Mucosa of descending colon (tissue), 3 donors: ENCODE measurements at places on chromosomes 5 and 9. TPM values are rescaled to one million over a fixed set of nuclear protein-coding genes. Genes with fewer than 3 reads are reported as not detected.

DNA sequence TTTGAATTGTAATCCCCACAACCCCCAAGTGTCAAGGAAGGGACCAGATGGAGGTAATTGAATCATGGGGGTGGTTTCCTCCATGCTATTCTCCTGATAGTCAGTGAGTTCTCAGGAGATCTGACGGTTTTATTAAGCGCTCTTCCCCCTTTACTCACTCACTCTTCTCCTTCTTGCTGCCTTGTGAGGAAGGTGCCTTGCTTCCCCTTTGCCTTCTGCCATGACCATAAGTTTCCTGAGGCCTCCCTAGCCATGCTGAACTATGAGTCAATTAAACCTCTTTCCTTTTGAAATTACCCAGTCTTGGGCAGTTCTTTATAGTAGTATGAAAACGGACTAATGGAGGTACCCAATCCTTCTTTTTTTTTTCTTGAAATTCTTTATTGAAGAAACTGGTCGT lies 2.2 kb upstream of the CEP120 start:
- DNase-seq = no peak

DNA sequence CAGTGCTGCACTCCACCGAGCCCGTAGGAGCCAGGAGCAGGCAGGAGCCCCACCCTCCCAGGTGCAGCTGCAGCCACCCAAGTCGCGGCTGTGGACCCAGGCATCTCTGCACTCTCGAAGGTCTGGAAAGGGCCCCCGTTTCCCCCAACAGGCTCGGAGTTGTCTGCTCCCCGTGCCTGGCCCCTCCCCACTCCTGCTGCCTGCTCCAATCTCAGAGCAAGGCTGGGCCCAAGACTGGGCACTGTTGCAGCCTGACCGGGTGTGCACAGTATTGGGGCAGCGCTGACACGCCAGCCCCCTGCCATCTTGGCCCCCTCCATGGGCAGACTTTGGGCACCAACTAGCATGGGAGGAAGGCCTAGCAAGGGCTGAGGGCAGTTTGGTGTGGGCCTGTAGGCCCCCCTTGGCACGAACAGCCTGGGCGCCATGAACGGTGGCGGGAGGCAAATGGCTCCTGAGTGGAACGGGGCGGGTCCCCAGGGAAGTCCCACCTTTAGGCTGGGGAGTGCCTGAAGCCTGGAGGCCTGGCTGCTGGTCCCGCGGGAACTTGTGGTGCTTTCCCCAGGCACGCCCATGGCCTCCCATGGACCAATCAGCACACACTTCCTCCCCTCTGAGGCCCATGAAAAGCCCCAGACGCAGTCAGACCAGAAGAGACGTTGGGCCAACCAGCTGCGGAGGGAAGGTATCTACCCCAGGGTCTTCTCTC lies 60.4 kb downstream of the PSAT1 start:
- DNase-seq = no peak

- peak; percentile 75 for DNase-seq
These were observed 998.8 kb downstream of the MAT2B start for GRCh38 chr5:164504141-164504772.

The ZBTB26 gene
- total RNA-seq = 5.0 TPM

- no peak for DNase-seq
These were observed 882.6 kb downstream of the PTPRD start for GRCh38 chr9:9730174-9730573.

- DNase-seq = no peak
These were observed 27.9 kb downstream of the CDKN2A start for GRCh38 chr9:21966140-21966851.

GRCh38 chr9:134838651-134839454 lies 41.8 kb upstream of the FCN2 start:
- DNase-seq = peak; percentile 33

The BTNL8 gene
- 63.5 TPM for total RNA-seq

GRCh38 chr9:88268886-88269285 lies 119.4 kb upstream of the SPIN1 start:
- no peak for DNase-seq

- no peak for DNase-seq
These were observed 156.1 kb upstream of the MRPS30 start for GRCh38 chr5:44652674-44653073.
